Kidney epithelial cell (primary cell): ENCODE measurements at places on chromosomes 5 and 9. TPM values are rescaled to one million over a fixed set of nuclear protein-coding genes. Genes with fewer than 3 reads are reported as not detected.

The THBS4 gene
- total RNA-seq: 2.6 and 2.9 TPM in 2 replicates

GRCh38 chr5:73278693-73279092, 105.7 kb downstream of the TMEM174 start:
- no peak for DNase-seq

DNA sequence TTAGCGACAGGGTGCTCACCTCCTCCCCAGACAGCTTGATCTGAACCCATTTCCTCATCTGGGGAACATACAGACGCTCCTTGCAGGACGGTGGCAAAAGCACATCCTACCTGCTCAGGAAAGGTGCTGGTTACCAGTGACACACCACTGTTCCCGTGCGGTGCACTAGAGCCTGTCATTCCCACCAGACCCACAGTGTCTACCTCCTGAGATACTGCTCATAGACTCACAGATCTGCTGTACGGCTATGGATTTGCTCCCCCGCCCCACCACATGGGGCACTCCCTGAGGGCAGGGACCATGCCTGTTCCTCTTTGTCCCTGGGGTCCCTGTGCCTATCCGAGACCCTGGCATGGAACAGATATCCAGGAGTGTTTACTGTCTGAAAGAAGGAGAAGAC, 208.9 kb downstream of the PAX5 start:
- DNase-seq: no peak

DNA sequence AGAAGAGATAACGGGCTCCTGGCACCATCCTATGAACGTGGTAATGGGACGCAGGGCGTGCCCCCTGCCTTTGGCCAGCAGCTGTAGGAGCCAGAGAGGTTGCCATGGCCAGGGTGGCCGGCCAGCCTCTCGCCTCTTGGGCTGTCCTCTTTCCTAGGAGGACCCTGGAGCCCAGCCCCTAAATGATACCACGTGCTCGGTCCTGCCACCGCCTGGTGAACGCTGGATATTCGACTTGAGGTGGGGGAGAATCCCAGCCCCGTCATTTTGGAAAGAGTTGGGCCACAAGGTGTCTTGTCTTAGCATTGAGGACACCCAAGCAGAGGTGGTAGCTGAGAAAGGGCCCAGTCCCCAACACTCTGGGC, 391 bp upstream of the NRG2 start:
- no peak for DNase-seq
